Chondrocyte (in vitro differentiated cells): ENCODE measurements at places on chromosomes 4 and X. TPM values are rescaled to one million over a fixed set of nuclear protein-coding genes. Genes with fewer than 3 reads are reported as not detected.

GRCh38 chr4:117164338-117164737 lies 79.0 kb upstream of the TRAM1L1 start:
- H3K27ac ChIP-seq = no peak overlapping the region
- H3K27me3 ChIP-seq = no peaks in the 10 kb centered on the region
- no peaks in the 10 kb centered on the region for H3K36me3 ChIP-seq

DNA sequence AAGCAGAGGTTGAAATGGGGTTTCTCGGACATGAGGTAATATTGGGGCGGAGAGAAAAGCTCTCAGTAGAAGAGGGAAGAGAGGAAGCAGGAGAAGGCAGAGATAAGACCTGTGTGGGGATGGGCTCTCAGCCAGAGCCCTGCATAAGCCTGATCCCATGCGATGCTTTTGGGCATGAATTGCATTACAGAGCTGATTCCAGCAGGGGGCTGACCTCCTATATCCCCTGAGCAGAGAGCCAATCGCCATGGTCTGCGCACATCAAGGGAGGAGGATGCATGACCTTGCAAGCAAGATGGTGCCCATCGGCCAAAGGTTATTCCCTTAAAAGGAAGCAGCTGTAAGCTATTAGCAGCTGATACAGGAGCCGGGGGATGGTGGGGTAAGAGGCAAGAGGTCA lies 7.6 kb downstream of the ANOS1 start:
- H3K27me3 ChIP-seq = peaks cover 29% of the 10 kb centered on the region
- no peaks in the 10 kb centered on the region for H3K4me1 ChIP-seq
- DNase-seq = no peak
- no peak overlapping the region for H3K4me3 ChIP-seq
- H3K27ac ChIP-seq = no peak overlapping the region

DNA sequence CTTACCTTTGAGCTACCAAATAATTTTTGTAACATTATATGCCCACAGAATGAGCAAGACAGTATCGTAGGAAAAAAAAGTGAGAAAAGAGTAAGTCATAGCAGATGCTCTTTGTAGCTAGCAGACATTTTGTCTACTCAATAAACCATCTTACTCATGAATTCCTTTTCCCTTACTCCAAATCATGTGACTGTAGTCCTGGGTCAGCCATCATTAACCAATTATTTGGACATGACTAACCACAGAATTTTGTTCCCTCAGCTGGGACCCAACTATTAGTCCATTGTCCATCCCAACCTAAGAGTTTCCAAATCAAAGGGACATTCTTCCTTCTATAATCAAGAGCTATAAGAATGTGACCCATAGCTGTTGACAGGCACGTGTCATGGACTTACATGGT lies 11.4 kb downstream of the UBE2D3 start:
- H3K27me3 ChIP-seq = no peaks in the 10 kb centered on the region
- H3K27ac ChIP-seq = peak overlapping the region; percentile 84
- no peak for DNase-seq
- H3K36me3 ChIP-seq = no peaks in the 10 kb centered on the region
- H3K4me1 ChIP-seq = peaks cover 80% of the 10 kb centered on the region

DNA sequence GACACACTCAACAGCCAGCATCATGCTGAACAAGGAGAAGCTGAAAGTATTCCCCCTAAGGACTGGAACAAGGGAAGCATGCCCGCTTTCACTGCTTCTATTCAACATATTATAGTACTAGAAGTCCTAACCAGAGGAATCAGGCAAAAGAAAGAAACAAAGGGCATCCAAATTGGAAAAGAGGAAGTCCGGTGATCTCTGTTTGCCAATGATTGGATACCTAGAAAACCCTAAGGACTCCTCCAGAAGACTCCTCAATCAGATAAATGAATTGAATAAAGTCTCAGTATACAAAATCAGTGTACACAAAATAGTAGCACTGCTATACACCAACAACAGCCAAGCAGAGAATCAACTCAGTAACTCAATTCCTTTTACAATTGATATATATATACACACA lies 44.8 kb downstream of the ARFIP1 start:
- peaks cover 6% of the 10 kb centered on the region for H3K36me3 ChIP-seq
- no peaks in the 10 kb centered on the region for H3K27me3 ChIP-seq
- no peak overlapping the region for H3K4me3 ChIP-seq
- DNase-seq = no peak
- no peak overlapping the region for H3K27ac ChIP-seq

Gene GPM6B
- 6.4 to 31.7 TPM (median 28.8 TPM) in 3 replicates for total RNA-seq

GRCh38 chr4:153117554-153117953 lies 86.7 kb upstream of the TRIM2 start:
- peaks cover 5% of the 10 kb centered on the region for H3K4me1 ChIP-seq
- H3K36me3 ChIP-seq = no peaks in the 10 kb centered on the region
- H3K27ac ChIP-seq = no peak overlapping the region
- no peak overlapping the region for H3K4me3 ChIP-seq
- no peak for DNase-seq

Gene ZAR1
- not detected in 3 replicates for total RNA-seq

DNA sequence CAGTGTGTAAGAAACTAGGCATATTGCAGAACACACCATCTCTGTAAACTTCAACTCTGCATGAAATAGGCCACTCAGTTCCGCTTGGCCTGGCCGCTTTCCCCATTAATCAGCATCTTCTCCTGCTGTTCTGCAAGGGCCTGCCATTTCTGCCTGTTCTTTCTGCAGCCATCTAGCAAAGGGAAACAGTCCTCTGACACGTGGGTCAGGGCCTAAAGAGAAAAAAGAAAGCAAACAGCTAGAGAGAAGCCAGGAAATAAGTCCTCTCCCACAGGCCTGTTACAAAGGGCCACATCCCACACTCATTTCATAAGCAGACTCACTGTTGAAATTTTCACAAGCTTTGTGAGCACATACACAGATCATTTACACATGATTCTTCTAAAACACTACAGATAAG lies 130.1 kb downstream of the PDE5A start:
- peaks cover 13% of the 10 kb centered on the region for H3K36me3 ChIP-seq
- DNase-seq = no peak
- peak overlapping the region; percentile 76 for H3K27ac ChIP-seq
- peaks cover 12% of the 10 kb centered on the region for H3K4me1 ChIP-seq

- H3K4me1 ChIP-seq = no peaks in the 10 kb centered on the region
- no peak overlapping the region for H3K27ac ChIP-seq
- no peaks in the 10 kb centered on the region for H3K27me3 ChIP-seq
Measured at GRCh38 chrX:149720021-149720689, 8.3 kb downstream of the MAGEA11 start.

Gene CYP2U1
- 14.0 to 16.9 TPM (median 16.4 TPM) in 3 replicates for total RNA-seq

- peak overlapping the region; percentile 57 for H3K4me3 ChIP-seq
- H3K27me3 ChIP-seq = no peaks in the 10 kb centered on the region
Measured at GRCh38 chr4:73221734-73222133, 36.9 kb downstream of the ANKRD17 start.

Gene SHROOM3
- total RNA-seq = 29.2 to 43.4 TPM (median 42.7 TPM) in 3 replicates

Gene AGTR2
- not detected in 3 replicates for total RNA-seq

GRCh38 chrX:111086591-111087006 lies 9.4 kb upstream of the PAK3 start:
- no peak overlapping the region for H3K4me3 ChIP-seq
- H3K4me1 ChIP-seq = no peaks in the 10 kb centered on the region
- no peak for DNase-seq

Gene TECRL
- total RNA-seq = not detected in 3 replicates

Gene GALNTL6
- 0.31 TPM in 1 of 3 replicates, not detected in the others for total RNA-seq

DNA sequence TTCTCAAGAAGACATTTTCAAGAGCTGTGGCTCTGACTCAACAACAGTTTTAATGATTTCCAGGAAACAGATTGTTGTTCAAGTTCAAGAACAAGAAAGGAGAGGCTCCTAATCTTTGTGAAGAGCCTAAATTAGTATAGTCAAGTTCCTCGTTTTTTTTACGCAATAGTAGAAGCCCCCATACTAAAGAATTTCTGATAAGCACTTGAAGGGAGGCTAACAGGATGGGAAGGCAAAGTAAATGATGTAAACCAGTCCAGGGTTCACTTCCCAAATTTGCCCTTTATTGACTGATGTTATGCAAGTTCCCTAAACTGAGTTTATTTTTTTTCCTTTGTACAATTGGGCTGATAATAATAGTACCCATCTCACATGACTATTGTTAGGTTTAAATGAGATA lies 178.2 kb downstream of the RTL9 start:
- H3K27me3 ChIP-seq = peaks cover 2% of the 10 kb centered on the region
- H3K27ac ChIP-seq = no peak overlapping the region
- no peaks in the 10 kb centered on the region for H3K36me3 ChIP-seq
- H3K4me3 ChIP-seq = no peak overlapping the region
- no peaks in the 10 kb centered on the region for H3K4me1 ChIP-seq

DNA sequence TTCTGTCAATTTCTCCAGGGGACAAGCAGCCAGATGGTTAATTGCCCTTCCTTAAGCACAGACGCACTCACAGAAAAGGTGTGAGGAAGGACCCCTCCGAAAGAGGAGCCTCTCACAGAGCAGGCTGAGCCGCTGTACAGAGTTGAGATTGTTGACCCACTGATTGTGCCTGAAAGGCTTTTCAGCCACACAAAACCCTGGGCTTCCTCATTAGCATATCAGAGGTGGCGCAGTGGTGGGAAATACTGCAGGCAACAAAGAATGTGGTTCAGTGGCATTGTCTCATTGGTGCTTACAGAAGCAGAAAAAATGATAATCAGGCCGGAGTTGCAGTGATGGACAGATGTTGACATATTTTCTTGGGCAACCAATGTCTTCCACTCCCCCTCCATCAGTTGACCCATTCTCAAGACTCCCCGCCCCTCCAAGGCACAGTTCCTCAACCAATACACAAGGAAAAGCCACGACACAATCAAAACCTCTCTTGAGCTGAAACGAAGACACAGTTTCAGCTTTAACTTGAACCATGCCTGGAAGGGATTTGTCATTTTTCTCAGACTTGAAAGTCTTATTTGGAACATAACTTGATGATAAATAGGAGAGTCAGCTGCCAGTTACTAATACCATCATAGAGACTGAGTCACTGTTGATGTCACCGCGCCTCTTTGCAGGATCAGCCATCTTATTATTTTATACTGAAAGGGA lies 53.1 kb downstream of the ATXN3L start:
- H3K4me3 ChIP-seq = no peak overlapping the region
- H3K36me3 ChIP-seq = no peaks in the 10 kb centered on the region
- no peak for DNase-seq
- H3K4me1 ChIP-seq = no peaks in the 10 kb centered on the region
- H3K27me3 ChIP-seq = no peaks in the 10 kb centered on the region
- no peak overlapping the region for H3K27ac ChIP-seq

GRCh38 chr4:176840166-176840565 lies 47.4 kb upstream of the VEGFC start:
- H3K4me3 ChIP-seq = no peak overlapping the region
- H3K4me1 ChIP-seq = peaks cover 52% of the 10 kb centered on the region
- peaks cover 1% of the 10 kb centered on the region for H3K36me3 ChIP-seq
- H3K27ac ChIP-seq = no peak overlapping the region
- no peaks in the 10 kb centered on the region for H3K27me3 ChIP-seq
- DNase-seq = no peak

DNA sequence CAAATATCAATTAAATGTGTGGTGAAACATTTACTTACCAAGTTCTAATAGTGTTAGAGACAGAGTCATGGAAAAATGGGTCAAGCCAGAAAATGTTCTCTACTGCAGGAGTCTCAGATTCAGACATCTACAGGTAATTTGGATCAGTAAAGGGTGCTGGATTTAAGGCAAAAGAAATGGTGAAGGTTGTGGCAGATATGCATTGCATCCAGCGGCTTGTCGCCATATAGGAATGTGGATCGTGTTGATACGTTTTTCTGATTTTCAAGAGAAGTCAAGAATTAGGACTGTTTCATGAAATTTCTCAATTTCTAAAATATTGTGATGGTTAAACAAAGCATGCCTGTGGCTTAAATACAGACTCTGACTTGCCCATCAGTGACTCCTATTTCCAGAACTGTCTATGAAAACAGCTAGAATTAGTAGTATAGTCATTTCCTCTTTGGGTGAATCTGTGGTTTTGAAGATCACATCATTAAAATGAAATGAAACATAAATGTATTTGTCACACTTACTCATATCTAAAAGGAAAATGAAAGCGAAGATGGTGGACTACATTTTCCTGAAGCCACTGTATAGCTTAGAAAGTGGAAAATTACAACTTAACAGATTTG lies 110.1 kb upstream of the VEGFC start:
- no peaks in the 10 kb centered on the region for H3K36me3 ChIP-seq
- H3K27ac ChIP-seq = peak overlapping the region; percentile 82
- H3K27me3 ChIP-seq = no peaks in the 10 kb centered on the region
- DNase-seq = no peak
- peaks cover 39% of the 10 kb centered on the region for H3K4me1 ChIP-seq
